ENCODE measurements at places on chromosomes 4 and X.

GRCh38 chrX:136762820-136763452 is 17.8 kb downstream of the ARHGEF6 start:
- DNase-seq: no peak

DNA sequence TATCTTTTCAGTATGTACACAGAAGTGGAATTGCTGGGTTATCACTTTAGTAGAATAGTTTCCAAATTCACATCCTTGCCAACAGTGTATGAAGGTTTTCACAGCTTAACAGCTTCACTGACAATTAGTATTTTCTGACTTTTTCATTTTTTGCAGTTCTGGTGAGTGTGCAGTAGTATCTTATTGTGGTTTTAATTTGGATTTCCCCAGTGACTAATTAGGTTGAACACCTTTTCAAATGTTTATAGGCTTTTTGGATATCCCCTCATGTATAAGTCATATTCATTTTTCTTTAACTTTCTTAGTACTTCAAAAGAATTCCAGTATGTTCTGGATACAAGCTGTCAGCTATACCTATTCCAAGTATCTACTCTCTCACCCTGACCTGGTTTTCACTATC is 37.1 kb downstream of the BRCC3 start:
- no peak for DNase-seq

DNA sequence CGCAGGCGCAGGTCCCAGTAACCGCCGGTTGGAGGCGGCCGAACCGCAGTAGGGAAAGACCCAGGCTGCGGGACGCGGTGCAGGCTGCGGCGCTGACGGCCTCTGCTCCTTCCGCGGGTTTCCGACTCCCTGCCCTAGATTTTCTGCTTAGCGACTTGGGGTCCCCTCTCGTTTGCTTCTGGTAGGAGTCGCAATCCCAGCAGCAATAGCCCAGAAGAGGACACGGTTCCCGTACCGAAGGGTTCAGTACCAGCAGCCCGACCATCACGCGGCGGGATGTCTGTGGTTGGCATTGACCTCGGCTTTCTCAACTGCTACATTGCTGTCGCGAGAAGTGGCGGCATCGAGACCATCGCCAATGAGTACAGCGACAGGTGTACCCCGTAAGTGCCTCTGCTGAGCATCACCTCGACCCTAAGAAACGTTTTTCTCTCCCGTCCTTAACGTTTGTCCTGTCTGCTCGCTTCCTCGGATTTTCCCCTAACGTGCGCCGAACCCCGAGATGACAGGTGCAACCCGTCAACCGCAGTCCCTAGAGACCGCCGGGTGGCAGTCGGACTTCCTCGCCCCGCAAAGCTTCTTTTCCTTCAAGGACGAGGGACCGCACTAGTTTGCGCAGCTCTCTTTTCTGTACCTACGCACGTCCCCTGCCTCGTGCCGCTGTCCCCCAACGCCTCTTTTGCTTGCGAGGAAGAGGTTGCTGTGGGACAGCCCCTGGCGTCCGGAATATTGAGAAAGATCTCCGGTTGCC is at the start of gene HSPA4L:
Gene HSPA4L (plus strand): TSS at position 48 of the 751 bp plus-strand sequence. CDS start 229 bp downstream, at position 277.
- no peak for DNase-seq

DNA sequence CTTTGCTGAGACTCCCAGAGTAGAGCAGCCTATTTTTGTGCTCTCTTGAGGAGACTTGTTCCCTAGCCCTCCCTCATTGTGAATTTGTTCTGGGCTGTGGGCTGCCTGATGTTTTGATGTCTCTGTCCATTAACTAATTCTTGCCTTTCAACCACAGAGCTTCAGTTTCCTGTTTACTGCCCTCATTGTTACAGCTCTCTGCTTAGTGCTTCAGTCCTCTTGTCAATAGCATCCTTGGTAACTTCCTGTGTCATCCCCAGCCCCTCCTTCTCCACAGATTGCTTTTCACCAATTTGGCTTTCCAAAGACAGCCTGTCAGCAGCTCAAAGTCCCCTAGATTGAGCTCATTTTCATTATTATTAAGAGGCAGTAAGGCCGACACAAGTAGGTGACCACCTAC is 69.9 kb downstream of the COX7B2 start:
- DNase-seq: no peak

DNA sequence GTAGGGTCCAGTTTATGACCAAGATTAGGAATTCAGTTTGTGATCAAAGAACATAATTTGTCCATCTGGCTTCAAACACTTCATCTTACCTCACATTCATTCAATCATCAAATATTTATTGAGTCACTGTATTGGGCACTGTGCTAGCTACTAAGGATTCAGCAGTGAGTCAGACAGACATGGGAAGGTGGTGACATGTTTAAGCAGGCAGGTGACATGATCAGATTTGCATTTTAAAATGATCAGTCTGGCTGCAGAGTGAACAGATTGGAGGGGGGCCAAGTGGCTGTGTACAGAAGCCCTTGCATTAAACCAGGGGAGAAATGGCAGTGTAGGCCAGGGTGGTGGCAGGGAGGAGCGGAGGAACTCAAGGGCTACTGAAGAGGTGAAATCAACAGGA is 25.1 kb upstream of the APLN start:
- no peak for DNase-seq

DNA sequence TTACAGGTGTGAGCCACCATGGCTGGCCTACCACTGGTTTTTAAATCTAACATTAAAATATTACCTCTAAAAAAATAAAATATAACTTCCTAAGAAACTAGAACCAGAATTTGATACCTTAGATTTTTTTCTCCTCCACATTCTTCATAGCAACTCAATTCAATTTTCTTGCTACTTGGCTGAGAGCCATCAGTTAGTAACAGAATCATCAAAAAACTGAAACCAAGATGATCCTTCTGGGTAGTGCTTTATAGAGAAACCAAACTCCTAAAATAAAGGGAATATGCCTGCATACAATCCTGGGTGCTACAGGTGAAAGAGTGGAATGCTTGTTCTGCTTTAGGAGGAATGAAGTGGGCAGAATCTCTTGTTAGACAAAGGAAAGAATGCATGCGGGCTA is 64.4 kb downstream of the RPS3A start:
- DNase-seq: no peak

DNA sequence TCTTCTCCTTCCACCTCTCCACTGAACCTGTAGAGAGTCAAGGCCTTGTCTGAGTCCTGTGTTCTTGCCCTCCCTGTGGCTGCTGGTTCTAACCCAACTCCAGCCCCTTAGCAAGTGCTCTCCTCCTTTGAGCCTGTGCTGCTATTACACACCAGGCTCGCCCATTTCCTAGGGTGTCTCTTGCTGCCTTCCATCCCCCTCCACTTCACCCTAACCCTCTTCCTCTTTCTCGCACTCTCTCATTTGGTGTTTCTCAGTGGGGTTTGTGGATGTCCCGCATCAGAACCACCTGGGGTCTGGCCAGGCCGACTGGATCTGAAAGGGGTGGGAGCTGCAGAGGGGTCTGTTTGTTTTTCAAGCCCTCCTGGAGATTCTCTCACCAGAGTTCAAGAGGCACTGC is 156.7 kb downstream of the SPRY1 start:
- DNase-seq: no peak

GRCh38 chr4:123520325-123520724 is 123.7 kb downstream of the SPRY1 start:
- no peak for DNase-seq

- no peak for DNase-seq
Observed at GRCh38 chrX:124530803-124531202, 184.4 kb downstream of the SH2D1A start.

DNA sequence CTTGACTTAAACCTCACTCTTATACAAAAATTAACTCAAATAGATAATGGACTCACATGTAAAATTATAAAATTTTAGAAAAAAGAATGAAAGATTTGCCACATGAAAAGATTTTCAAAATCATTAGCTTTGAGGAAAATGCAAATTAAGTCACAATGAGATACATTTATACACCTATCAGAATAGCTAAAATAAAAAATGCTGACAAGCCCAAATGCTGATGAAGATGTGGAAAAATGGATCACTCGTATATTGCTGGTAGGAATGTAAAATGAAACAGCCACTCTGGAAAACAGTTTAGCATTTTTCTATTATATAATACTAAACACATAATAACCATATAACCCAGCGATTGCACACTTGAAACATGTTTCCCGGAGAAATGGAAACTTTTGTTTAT is 316.2 kb downstream of the ANKRD50 start:
- DNase-seq: no peak

GRCh38 chr4:169330811-169331210 is 60.1 kb upstream of the SH3RF1 start:
- no peak for DNase-seq

GRCh38 chr4:142565771-142566170 is 280.3 kb downstream of the INPP4B start:
- DNase-seq: no peak

DNA sequence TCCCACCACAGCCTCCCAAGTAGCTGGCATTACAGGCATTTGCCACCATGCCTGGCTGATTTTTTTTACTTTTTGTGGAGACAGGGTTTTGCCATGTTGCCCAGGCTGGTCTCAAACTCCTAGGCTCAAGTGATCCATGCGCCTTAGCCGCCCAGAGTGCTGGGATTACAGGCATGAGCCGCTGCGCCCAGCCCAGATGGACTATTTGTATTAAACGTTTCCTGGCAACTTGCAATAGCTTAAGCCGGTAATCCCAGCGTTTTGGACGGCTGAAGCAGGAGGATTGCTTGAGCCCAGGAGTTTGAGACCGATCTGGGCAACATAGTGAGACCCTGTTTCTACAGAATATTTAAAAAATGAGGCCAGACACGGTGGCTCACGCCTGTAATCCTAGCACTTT is 18.4 kb downstream of the UBE2K start:
- no peak for DNase-seq

DNA sequence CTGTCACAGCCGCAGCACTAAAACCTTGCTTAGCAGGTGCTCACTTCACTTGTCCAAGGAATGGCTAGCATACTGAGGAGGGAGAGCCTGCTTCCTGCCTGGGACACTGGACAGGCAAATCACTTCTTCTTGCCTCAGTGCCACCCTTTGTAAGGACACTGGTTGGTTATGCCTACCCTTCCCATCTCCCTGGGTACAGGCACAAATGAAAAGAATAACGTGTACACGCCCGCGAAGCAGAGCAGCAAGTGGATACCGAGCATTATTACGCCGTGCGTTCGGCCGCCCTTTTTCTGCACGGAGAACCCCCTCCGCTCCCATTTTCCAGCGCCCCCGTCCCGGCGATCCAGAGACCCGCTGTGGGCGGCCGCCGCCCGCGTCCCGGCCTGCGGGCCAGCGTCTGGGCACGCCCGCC is 338 bp upstream of the KLHL2 start:
- no peak for DNase-seq

- no peak for DNase-seq
Observed at GRCh38 chr4:112214390-112215264, 17.0 kb upstream of the AP1AR start.

DNA sequence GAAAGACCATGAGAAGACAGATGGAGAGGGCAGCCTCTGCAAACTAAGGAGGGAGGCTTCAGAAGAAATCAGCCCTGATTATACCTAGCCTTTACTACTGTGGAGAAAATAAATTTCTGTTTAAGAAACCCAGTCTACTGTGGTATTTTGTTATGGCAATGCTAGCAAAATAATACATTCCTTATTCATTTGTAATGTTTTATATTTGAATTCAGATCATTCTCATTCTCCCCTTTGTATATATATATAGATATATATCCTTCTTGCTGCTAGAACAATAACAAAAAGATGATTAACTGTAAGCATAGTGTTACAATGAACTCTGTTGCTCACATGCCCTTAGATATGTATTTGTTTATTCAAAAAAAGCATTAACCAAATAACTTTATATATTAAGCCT is 22.5 kb downstream of the DMD start:
- DNase-seq: no peak

DNA sequence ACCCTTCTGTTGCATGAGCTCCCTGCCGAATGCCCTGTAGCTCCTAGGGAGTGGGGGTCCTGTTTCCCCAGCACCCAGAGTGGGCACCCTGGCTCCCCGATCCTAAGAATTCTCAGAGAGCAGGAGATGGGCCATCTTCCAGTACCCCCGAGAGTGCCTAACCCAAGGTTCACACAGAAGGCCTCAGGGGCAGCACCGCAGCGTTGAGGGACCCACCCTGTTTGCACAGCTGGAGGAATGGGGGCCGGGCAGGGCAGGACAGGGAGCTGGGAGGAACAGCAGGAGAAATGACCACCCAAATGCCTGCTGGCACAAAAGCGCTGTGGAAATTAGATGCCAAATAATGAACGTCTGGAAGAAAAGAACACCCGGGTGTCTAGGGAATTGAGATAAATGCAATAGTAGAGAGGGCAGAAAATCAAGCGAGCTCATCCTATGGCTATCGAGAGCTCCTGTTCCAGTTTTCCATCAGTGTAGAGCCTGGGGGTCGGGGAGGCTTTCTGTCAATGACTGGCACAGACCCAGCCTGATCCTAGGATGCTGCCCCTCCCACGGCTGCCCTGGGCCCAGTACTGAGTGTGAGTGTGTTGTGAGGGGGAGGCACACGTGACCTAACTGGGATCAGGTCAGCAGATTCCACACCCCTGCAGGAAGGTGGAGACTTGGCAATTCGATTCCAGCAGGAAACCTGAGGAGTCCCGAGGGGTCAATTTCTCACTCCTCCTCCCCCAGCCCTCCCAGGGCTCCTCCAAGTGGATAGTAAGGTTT is 25.7 kb downstream of the SEPTIN6 start:
- no peak for DNase-seq

- no peak for DNase-seq
Observed at GRCh38 chr4:138113819-138114400, 128.2 kb downstream of the SLC7A11 start.

DNA sequence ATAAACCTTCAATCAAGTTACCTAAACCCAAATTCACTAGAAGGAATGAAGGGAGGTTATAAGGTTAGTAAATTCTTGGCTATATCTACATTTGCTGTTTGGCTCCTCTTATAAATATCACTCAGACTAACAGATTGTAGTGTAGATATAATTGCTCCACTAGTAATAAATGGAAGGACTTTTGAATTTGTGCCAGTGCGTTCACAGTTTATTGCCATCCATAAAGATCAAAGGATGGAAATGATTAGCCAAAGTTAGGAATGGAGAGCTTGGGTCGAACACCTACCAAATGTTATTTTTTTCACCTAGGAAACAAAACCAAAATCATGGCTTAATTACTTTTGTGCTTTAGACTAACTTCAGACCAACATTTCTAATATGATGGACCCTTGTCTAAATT is 9.2 kb downstream of the DTHD1 start:
- no peak for DNase-seq

DNA sequence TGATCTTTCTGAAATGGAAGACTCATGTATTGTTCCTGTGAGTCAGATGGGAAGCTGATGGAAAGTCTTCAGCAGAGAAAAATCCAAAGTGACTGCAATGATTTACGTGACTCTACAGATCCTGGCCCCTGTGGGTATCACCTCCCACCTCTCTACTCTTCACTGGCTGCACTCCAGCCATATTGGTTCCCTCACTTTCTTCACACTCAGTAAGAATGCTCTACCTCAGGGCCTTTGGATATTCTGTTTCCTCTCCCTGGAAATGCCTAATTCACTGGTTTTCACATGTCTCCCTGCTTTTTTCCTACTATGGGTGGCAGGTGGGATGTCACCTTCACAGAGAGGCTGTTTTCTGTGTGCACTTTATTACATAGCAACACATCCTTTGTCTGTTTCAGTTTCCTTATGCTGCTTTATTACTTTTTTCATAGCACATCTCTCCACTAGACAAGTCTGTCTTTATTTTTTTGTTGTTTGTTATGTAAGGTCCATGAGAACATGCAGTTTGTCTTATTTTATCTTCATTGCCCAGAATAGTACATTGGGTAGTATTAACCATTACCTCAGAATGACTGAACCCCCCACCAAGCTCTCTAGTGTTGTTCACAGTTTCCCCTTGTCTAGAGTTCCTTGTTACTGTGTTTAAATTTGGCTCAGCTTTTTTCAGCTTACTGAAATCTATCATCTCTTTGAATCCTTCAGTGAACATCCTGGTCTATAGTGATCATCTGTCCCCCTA is 57.6 kb upstream of the CLNK start:
- DNase-seq: no peak

- no peak for DNase-seq
Observed at GRCh38 chr4:75686346-75686745, 13.1 kb upstream of the G3BP2 start.
